ENCODE measurements at places on chromosomes 11 and 22.

GRCh38 chr11:3840870-3841425 is at the start of gene RHOG:
RHOG (minus strand) TSS chr11:3840959; CDS start chr11:3828138, 12,821 bp downstream.
- peak; percentile 86 for DNase-seq

GRCh38 chr22:42074132-42074811 is at the start of gene PHETA2:
PHETA2 (plus strand) TSS chr22:42074248; CDS start chr22:42077294, 3,046 bp downstream.
- DNase-seq = peak; percentile 56

DNA sequence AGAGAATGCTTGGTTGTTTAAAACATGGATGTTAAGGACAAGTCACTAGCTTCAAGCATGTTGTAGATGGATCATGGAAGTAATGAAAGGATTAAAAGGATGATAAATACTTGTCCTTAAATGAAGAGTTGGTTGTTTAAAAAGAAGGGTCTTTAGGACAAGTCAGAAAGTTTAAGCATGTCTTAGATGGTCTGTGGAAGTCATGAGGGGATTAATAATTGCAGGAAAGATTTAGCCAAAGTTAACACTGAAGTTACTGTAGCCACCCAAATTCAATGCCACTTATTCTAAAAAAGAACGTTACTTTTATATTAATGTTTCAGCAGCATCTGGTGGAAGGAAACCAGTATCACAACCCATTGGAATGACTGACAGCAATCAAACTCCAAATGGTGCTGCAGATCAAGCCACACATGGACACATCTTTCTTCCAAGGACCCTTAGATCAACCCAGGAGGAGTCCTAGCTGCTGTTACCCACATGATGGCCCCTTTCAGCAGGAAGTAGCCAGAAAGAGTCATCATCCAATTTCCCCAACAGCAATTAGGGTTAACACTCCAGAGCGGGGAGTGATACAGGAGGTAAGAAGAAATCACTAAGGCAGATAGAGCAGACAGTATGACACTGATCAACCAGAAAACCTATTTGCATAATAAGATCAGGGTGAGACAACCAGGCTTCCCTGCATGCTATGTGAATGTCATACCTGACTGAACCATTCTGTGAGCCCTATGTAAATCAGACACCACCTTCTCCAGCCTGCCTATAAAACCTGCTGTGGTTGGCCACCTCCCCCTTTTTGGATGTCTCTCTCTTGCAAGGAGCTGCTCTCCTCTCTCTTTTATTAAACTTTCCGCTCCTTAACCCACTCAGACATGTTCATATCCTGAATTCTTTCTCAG is 88.4 kb upstream of the GNAZ start:
- no peak for DNase-seq

DNA sequence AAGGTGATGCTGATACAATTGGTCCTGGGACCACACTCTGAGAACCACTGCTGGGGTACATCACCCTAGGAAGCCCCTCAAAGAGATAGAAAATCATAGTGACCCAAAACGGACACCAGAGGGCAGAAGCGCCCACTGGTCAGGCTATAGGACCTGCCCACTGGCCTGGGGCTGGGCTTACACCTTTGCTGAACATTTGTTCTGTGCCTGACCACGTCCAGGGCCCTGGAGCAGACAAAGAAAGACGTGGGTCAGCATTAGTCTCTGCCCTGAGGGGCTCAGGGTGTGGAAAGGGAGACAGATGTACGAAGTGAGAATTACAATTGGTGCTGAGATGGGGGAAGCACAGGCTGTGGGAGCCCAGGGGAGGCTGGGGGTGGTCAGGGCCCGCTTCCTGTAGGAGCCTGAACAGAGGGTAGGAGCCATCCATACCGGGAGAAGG is 14.4 kb upstream of the SERPINH1 start:
- DNase-seq = peak; percentile 87

DNA sequence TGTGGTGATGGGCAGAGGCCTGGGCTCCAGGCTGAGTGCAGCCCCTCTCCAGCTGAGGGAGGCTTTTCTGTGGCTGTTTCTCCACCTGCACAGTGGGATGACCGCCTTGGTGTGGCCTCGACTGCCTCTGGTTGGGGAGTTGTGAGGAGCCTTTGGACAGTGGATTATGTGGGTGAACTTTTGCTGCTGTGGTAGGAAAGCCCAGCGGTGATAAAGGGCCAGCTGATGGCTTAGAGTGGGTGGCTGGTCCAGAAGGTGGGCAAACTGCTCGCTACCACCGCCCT is 1.4 kb upstream of the ESRRA start:
- no peak for DNase-seq

DNA sequence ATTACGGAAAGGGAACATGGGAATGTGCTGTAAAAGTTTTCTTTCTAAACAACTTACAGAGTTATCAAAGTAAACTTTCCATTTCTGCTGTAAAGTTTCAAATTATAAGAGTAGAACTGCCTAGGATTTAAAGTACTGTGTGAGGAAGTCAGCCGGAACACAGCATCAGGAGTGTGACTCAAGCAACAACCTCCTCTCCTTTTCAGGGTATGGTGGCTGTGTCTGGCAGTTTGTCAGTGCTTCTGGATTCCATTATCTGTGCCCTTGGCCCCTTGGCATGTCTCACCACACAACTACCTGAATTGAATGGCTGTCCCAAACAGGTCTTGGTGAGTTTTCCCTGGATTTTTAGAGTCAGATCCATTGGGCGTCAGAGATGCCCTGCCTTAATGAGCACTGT is 6.9 kb upstream of the TOM1 start:
- DNase-seq = no peak

DNA sequence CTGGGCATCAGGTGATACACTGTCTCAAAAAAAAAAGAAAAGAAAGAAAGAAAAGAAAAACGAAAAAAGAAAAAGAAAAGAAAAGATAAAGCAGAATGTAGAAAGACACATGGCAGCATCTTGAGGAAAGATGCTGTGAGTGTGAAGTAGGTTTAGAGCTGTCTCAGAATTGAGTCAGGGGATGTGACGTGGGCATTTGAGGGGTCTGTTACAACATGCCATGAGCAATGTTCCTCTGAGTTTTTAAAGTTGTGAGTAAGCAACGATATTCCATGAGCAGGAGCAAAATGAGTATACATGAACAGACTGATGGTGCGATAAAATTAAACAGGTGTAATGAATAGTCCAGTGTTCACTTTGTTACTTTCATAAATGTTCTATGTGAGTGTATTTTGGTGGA is 11.3 kb upstream of the QSER1 start:
- DNase-seq = no peak

GRCh38 chr11:128530118-128531074 is 57.0 kb downstream of the ETS1 start:
- DNase-seq = no peak

DNA sequence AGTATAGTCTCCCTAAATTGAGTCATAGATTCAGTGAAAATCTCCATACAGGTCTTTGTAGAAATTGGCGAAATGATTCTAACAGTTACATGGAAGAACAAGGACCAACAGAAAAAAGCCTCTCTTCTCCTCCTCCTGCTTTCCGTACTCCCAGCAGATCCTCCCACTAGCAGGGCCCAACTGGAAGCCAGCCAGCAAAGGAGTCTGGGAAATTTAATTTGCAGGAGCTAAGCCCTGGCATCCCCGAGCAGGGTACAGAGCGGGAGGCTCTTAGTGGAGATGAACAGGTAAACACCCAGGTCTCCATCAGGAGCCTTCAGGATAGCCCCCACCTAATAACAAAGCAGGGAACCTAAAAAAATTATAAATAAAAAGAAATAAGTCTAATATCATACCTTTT is 1473.8 kb downstream of the TBC1D22A start:
- DNase-seq = no peak

- no peak for DNase-seq
These were observed 66.4 kb downstream of the LRRC32 start for GRCh38 chr11:76604081-76604625.

GRCh38 chr22:36377022-36377631 is 10.6 kb downstream of the MYH9 start:
- DNase-seq = no peak

DNA sequence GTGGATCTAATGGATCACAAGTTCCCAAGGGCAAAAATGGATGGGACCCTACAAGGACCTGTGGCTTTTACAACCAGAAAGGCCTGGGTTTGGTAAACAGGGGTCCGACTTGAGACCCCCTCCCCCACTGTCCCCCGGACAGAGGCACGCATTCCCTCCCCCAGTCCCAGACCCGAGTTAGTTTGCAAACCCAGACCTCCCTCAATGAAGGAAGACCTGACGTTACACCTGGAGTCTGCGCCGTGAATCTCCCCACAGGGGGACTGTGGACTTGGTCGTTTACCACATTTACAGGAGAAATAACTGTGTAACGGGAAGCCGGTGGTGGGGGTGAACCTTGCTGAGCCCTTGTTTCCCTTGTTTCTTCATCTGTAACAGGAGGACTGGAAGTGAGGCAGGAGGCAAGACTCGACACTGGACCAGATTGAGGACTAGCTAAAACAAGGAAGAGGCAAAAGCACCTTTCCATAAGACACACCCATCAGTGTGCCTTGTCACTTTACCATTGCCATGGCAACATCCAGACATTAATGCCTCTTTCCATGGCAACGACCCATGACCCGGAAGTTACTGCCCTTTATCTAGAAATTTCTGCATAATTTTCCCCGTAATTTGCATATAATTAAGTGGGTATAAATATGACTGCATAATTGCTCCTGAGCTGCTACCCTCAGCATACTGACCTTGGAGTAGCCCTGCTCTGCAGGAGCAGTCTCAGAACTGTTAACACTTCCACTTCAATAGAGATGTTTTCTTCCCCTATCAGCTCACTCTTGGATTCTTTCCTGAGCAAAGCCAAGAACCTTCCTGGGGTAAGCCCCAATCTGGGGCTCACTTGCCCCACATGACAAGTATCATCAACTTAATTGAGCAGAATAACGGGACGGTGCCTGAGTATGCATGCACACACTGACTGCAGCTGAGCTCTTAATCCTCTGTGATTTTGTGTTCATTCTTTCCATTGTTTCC is 25.4 kb downstream of the PDGFB start:
- DNase-seq = no peak

GRCh38 chr11:71489311-71490043 is 36.5 kb downstream of the NADSYN1 start:
- no peak for DNase-seq

DNA sequence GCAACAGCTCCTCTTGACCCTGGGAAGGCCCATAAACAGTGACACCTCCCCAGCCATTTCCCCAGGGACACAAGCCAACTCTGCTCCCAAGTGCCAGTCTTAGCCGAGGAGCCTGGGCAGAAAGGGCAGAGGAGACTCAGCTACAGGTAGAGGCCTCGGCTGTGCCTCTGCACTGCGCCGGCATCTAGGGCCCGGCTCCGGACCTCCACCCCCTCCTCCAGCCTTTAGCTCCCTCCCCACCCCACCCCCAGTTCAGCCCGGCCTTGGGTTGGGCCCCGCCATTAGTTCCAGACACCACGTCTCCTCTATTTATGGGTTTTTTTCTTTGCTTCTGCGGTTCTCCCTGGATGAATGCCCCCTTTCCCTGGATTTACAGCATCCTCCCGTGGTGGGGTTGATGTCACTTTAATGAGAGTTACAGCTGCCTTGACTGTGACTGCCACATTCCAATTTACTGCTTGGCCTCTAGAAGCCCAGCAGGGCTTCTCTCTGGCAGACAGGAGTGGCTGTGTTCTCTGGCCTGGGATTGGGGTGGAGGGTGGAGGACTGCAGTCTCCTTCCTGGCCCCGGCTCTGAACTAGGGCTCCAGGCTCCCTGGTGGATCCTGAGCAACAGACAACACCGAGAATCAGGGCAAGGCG is 13.5 kb upstream of the OAF start:
- DNase-seq = no peak

- no peak for DNase-seq
These were observed 74.0 kb upstream of the TCF20 start for GRCh38 chr22:42344361-42344905.

DNA sequence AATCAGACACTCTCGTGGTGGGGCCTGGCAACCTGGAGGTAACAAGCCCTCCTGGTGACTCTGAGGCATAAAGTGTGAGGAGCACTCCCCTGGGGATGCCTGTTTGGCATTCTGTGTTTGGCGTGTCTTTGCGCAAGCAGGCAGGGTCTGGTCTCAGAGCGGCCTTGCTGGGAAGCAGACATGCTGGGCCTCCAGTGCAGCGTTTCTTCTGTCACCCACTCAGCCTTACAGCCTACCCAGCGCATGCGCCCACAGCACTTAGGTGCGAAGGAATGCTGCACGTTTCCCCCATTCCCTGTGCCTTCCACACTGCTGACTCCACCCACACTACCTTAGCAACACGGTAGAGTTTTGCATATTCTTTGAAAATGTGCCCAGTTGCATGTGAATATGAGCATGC is 7.4 kb upstream of the CXCR5 start:
- no peak for DNase-seq

GRCh38 chr11:79018371-79018849 is 422.4 kb downstream of the TENM4 start:
- DNase-seq = no peak

DNA sequence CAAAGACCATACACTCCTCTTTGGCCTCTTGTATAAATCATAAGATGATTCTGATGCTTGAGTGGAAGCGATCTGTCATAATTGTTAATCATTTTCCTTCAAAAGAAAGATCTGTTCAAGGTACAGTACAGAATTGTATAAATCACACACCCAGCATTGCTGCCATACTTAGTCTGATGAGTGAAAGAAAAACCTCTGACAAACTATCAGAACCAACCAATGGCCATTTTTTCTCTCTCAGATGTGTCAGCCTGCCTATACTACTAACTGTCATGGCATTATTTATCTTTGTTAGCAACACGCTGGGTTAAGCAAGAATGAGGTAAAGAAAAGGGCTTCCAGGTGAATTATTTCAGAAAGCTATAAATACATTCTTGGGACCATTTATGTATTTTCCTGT is 1112.7 kb upstream of the TENM4 start:
- DNase-seq = no peak

DNA sequence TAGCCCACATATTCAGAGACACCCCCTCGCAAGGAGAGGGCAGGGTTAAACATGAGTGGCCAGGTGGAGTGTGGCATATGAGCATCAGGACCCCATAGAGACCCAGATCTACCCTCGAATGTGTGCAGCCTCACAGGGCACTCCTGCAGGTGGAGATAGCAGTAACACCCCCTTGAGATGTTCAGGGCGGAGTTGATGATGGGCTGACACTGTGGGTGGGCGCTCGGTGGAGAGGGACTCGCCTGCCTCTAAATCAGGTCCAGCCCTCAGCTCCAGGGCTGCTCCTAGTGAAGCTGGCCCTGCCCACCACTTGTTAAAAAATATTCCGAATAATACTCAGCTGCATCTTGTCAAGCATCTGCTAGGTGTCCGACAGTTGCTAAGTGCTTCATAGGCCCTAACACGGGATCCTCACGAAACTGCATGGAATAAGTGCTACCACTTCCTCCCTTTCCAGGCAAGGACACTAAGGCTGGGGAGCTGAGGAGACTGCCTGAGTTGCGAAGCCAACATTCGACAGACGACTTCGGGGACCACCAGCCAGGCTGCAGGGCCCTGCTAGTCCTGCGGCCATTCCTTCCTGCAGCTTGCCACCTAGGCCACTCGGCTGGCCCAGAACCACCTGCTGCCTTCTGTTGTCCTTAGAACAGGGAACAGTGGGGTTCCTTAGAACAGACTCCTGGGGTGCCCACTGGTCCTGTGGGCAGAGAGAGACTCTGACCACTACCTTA is 74.0 kb upstream of the WNT11 start:
- DNase-seq = no peak

DNA sequence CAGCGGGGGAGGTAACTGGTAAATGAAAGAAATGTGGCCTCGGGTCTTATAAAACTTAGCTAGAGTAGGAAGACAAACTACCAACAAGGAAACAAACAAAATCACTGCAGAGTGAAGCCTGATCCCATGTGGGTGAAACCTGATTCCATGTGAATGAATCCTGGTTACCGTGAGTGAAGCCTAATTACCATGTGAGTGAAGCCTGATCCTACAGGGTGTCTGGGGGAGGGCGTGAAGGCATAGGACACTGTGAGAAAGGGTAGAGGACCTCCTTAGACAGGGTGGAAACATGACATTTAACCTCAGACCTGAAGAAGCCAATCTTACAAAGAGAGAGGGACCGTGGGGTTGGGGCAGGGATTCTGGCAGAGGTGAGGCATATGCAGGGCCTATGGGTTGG is 106.2 kb upstream of the USP47 start:
- DNase-seq = no peak

Data from HuH-7 (cell line).